ENCODE measurements at places on chromosomes 2 and 18.

GRCh38 chr2:132740081-132740720 lies 70.2 kb upstream of the LYPD1 start:
- no peak for DNase-seq

GRCh38 chr2:36338827-36339145 lies 16.8 kb upstream of the CRIM1 start:
- DNase-seq = peak; percentile 63

DNA sequence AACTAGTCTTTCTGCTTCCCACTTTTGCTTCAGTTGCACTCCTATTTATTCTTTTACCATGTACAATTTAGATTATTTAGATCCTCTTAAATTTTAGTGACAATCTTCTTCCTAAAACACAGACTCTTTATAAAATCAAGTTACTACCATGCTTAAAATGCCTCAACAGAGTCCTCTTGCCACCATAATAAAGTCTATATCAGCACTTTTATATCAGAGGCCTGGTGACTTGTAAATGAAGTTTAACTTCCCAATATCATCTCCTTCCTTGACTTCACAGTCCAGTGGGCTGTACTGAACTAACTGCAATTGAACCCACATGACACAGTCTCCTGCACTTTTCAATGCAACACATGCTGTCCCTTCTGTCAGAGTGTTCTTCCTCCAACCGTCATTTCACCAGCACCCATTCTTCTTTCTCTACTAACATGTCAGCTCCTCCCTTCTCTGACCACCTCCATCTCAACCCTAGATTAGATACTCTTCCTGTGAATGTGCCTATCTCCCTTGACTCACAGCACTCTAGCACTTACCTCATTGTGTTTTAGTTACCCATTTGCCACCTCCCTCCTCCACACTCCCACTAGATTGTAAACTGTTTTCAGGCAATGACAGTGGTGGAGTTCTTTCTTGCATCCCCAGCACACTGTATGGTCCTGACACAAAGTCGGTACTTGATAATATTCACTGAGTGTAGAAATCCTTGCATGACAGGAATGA lies 414.9 kb downstream of the SATB2 start:
- DNase-seq = no peak

DNA sequence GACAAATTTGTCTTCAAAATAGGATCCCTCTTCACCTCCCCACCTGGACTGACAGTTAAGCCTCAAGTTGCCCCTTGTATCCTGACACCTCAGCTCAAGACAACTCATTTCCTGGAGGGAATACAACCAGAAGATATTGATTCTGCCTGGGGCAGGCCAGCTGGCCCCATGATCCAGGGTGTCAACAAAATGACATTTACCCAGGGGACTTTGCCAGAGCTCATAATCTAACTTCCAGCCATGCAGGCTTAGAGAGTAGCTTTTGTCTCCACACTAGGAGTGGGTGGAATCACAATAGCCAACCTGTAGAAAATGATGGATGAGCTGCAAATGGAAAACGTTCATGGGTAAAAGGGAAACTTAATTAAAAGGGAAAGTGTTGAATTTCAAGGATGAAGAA lies 220.1 kb upstream of the DPP10 start:
- DNase-seq = no peak

GRCh38 chr2:128746356-128746755 lies 427.7 kb upstream of the HS6ST1 start:
- DNase-seq = no peak

DNA sequence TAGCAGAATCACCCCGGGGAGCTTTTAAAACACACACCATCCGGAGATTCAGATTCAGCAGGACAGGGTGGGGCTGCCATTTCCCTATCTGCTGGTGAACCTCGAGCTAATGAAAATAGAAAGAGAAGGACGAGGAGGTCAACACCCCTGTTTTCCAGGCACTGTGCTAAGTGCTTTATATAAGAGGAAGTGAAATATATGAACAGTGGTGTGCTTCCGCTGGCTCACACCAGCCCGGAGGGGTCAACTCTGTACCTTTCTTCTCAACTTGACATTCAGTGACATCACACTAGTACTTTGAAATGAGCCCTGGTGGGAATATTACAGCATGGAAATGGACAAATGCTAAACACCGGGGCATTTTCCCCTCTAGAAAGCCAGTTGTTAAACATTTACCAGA lies 108.3 kb upstream of the LTBP1 start:
- DNase-seq = no peak

GRCh38 chr18:77063260-77063659 lies 69.3 kb downstream of the MBP start:
- peak; percentile 35 for DNase-seq

DNA sequence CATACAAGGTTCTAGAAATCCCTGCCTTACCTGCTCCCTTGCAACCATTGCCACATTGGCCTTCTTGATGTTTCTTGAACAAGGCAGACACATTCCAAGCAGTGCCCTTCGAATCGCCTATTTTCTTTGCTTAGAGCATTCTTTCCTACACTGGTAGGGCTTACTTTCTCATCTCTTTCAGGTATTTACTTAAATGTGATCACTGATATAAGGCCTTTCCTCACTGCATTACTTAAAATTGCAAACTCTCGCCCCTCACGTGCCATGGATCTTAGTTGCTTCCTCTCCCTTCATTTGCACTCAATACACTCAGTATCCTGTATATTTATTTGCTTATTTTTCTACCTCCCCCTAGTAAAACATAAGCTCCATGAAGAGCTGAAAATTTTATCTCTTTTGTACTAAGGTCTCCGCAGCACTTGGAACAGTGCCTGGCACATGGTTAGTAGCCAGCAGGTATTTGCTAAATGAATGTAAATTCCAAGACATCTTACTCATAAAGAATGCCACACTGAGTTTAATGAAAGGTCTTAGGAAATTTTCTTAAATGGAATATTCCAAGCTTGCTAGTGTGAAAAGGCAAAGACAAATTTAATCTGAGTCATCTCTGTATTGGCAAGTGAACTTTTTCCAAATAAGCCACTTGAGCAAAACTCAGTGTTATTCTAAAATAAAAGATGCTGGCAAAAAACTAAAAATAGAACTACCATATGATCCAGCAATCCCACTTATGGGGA lies 42.4 kb upstream of the FIGN start:
- DNase-seq = no peak

- peak; percentile 55 for DNase-seq
Observed at GRCh38 chr2:50872543-50872942, 159.4 kb downstream of the NRXN1 start.

- DNase-seq = no peak
Observed at GRCh38 chr2:73033142-73033765, 38.3 kb downstream of the SFXN5 start.

DNA sequence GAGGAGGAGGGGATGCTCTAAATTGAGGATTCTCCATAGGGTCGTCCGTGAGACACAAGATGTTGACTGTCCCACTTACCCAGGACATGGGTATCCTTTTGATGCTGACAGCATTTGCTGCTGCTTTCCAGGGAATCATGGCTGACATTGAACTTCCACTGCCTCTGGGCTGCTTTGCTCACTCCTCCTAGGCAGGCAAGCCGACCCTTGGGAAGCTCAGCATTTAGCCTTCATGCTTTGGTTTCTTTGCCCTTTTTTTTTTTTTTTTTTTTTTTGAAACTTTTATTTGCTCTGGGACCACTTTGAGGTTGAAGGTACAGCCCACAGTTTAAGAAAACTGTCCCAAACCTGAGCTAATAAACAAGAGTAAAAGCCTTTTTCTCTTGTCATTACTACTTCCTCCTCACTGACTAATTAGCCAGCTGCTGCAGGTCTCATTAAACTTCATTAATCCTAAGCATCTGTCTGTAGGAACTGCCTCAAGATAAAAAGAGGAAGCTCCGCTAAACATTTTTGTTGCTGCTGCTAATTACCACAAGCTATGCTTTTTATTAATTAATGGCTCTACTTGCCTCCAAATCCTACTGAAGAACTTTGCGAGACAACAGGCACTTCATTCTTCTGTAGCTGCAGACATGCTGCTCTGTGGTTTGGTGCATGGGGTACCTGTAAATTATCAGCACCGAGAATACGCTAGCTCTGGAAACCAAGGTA lies 125.4 kb downstream of the SPTBN1 start:
- no peak for DNase-seq

GRCh38 chr2:27855476-27855875 lies 34.7 kb downstream of the RBKS start:
- no peak for DNase-seq

- peak; percentile 17 for DNase-seq
Observed at GRCh38 chr2:110980339-110981062, 140.2 kb upstream of the BCL2L11 start.

GRCh38 chr2:36659218-36659617 lies 37.3 kb upstream of the VIT start:
- DNase-seq = no peak

DNA sequence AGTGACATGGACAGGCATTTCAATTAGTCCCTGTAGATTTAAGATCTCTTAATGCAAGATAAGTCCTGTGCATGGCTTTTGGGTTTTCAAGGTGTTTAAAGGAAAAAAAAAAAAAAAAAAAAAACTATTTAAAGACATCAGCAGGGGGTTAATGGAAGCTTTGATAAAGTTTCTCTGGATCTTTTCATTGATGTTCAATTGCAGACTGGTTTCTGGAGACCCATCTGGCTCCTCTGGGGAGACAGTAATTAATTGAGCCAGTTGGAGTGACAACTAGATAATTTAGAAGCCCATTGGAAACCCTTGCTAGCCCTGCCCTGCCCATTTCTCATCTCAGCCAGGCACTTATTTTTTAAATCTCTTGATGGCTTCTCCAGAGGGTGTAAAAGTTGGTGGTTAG lies 98.7 kb downstream of the EPHA4 start:
- no peak for DNase-seq

- no peak for DNase-seq
Observed at GRCh38 chr2:160453111-160453820, 40.3 kb downstream of the RBMS1 start.

GRCh38 chr18:64332835-64333234 lies 183.9 kb upstream of the LINC00305 start:
- DNase-seq = no peak

DNA sequence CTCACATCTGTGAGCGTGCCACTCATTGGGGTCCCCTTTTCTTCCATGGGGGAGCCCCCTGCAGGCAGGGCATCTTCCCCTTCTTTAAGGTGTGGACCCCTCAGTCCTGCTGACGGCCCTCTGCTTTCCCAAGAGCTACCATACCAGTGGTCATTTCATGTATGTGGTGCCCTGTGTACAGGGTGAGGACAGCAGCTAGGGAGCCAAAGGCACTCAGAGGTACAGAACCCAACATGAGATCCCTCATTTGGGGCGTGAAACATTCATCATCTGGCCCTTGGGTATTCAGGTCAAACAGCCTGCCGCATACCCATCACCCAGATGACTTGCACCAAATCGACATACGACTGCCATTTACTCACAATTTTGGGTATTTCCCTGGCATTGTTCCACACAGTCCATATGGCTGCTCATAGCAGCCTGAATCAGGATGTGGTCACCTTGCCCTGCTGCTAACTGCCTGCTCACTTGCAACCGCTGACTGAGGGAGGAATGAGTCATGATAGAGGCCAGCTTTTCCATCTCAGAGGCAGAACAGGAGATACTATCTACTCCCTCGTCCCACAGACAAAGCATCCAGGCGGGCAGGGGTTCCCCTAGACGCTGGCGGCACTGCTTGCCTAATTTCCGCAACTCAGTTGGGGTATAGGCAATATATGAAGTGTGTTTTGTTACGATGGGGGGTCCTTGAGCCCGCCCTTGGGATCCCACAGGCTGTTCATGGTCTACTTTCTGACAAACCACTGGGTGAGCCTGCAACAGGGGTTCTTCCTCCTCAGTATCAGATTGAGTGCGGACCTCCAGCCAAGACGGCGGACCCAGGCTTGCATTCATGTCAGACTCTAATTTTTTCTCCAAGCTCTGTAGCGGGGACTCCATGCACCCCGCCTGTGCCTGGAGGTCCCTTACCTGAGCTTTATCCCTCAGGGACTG lies 228.6 kb downstream of the SATB2 start:
- DNase-seq = no peak

GRCh38 chr2:12046641-12047040 lies 300.2 kb downstream of the LPIN1 start:
- peak; percentile 4 for DNase-seq

GRCh38 chr2:125564471-125564870 lies 1091.5 kb upstream of the GYPC start:
- DNase-seq = peak; percentile 14

GRCh38 chr2:233153146-233153798 lies 93.1 kb downstream of the INPP5D start:
- no peak for DNase-seq

GRCh38 chr18:40944576-40944975 lies 1010.5 kb upstream of the PIK3C3 start:
- no peak for DNase-seq

GRCh38 chr18:50737127-50737526 lies 82.7 kb downstream of the MRO start:
- DNase-seq = no peak

DNA sequence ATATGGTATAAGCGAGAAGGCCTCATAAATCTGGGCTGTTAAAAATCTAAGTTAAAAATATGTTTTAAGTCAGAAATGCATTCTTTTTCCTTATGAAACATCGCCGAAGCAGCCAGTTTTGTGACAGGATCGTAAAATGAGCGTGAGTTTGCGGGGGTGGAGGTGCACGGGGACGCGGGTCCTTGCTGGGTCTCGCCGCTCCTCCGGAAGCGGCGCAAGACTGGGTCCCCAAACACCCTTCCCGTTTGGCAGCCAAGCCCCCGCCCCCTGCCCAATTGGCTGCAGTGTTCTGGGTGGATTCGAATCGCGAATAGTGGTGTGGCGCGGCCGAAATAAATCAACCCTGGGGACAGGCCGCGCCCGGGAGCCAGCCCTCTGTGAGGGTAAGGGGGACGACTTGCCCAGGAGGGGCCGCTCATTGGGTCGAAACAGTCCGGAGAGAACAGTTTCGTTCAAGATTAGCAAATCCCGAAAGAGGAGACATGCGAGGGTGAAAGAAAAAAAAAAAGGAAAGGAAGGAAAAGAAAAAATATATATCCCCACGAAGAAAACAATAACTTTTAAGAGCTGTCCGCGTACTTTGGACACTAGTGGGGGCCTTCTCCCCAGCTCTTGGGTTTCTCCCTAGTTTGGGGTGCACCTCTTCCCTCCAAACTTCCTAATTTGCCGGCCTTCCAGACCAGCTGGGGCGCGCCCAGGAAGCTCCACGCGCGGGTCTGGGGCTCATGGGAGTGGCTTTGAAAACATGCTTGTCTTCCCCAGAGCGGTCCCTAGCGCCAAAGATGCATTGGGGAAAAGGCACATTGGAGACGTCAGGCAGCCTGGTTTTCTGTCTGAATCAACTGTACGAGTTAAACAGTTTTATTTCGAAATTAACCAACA lies 3.1 kb upstream of the GATA6 start:
- DNase-seq = no peak

GRCh38 chr2:239225871-239226561 lies 174.8 kb downstream of the HDAC4 start:
- DNase-seq = no peak

DNA sequence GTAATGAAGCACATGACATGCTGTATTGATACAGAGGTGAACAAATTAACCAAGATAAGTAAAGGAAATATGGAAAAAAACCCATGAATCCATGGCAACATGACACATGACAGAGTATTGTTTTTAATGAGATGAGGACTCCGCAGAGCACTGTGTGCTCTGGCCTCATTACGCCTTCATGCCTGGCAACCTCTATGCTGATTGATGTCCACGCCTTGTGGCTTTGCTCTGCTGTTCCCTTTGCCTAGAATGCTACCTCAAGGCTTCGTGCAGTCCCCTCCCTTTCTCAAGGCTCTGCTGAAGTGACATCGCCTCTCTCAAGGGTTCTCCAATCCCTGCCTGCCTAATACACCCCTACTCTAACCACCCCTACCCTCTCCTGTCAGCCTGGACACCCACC lies 8.4 kb downstream of the SIGLEC15 start:
- no peak for DNase-seq

GRCh38 chr18:58761241-58761969 lies 90.1 kb downstream of the MALT1 start:
- no peak for DNase-seq

Data from GM23338 (cell line).